ENCODE measurements at places on chromosomes 5 and 9. TPM values are rescaled to one million over a fixed set of nuclear protein-coding genes. Genes with fewer than 3 reads are reported as not detected.

The ADCY2 gene
- polyA plus RNA-seq = 0.10 TPM

The BNIP1 gene
- polyA plus RNA-seq = 14.3 TPM

The CEL gene
- 0.66 TPM for polyA plus RNA-seq

The LECT2 gene
- not detected for polyA plus RNA-seq

GRCh38 chr5:180160789-180161188 is 48.2 kb downstream of the RASGEF1C start:
- H3K4me3 ChIP-seq = no peak overlapping the region
- H3K27me3 ChIP-seq = no peaks in the 10 kb centered on the region
- no peaks in the 10 kb centered on the region for H3K36me3 ChIP-seq
- peak; percentile 15 for DNase-seq

The PPP2R2B gene
- polyA plus RNA-seq = 0.15 TPM

- no peaks in the 10 kb centered on the region for H3K36me3 ChIP-seq
- no peak overlapping the region for H3K27ac ChIP-seq
- H3K4me3 ChIP-seq = no peak overlapping the region
- DNase-seq = no peak
- H3K4me1 ChIP-seq = no peaks in the 10 kb centered on the region
Observed at GRCh38 chr5:5218396-5218795, 78.3 kb downstream of the ADAMTS16 start.

GRCh38 chr5:155915601-155916000 is 411.4 kb upstream of the SGCD start:
- no peaks in the 10 kb centered on the region for H3K36me3 ChIP-seq
- no peak overlapping the region for H3K27ac ChIP-seq
- no peak for DNase-seq
- H3K4me1 ChIP-seq = peaks cover 5% of the 10 kb centered on the region
- no peaks in the 10 kb centered on the region for H3K27me3 ChIP-seq
- no peak overlapping the region for H3K4me3 ChIP-seq

DNA sequence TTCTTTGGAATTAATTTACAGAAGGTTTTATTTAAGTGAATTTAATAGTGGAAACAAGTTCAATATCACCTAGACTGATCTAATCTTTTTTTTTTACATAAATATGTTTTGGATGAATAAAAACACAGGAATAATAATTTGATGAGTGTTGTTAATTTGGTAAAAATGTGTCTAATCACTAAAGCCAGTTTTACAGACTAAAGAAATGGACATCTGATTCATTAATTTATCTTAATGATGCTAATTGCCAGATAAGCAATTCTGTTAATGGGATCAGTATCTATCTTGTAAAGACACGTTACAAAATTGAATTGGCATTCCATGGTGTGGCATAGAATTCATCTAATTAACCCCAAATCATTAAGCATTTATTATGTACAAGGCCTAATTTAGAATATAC is 743.3 kb upstream of the CDH6 start:
- H3K4me3 ChIP-seq = no peak overlapping the region
- no peak overlapping the region for H3K27ac ChIP-seq
- DNase-seq = no peak

The CFAP90 gene
- polyA plus RNA-seq = 17.1 TPM

The OR1L6 gene
- polyA plus RNA-seq = not detected

DNA sequence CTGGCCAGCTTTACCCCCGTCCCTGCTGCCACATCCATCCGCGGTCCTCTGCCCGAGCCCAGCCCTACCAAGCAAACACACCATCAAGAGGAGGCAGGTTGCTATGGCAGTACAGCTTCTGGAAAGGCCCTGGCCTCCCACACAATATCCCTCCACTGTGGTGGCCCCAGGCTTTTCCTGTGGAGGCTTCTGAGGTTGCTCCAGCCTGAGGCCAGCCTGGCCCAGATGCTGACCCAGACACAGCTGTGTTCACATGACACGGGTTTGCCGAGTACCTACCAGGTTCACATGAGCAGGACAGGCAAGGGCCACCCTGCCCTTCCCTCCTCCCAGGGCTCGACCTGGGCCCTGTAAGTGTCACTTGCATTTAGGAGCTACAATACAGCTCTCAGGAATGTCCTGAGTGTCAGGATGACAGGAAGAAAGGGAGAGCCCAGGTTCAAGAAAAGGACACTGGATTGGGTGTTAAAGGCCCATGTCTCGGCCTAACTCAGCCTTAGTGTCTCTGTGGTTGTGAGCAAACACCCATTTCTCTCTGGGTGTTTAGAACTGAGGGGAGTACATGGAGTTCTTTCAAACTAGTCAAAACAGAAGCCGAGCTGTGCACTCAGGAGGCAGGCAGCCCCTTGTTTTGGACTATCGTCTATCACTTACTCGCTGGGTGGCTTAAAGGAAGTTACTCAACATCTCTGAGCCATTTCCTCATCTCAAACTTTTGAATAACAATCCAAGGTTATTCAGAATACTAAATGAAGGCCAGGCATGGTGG is 40.2 kb downstream of the NAIF1 start:
- H3K27me3 ChIP-seq = no peaks in the 10 kb centered on the region
- no peak overlapping the region for H3K27ac ChIP-seq
- DNase-seq = no peak
- no peaks in the 10 kb centered on the region for H3K4me1 ChIP-seq
- no peak overlapping the region for H3K4me3 ChIP-seq

DNA sequence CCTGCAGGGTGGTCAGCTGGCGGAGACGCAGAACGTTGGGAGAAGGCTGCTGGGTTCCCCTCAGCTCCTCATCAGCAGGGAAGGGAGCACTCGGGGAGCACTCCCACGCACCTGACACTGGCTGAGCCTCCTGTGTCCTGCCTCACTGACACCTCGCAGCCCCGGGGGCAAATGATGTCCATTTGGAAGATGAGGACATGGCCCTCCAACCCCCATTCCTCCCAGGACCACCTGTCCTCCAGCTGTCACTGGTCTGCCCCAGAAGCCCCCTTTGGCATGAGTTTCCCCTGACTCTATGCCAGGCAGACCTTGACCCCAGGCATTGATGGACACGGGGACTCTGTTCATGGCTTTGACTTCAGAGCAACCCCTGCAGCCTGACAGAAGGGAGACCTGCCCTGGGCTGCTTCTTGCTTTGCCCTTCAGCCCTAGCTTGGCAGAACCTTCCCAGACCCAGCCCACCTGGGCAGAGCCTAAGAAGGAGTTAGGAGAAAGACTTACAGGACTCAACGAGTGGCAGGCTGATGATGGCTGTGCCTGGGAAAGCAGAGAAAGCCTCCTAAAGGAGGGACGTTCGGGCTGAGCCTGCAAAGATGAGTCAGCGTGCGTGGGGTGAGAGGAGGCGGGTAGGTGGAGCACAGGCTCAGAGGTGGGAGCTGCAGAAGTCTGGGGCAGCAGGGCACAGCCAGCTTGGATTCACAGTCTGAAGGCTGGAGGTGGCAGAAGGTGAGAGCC is 90.6 kb downstream of the LMX1B start:
- H3K27ac ChIP-seq = no peak overlapping the region
- H3K4me3 ChIP-seq = no peak overlapping the region
- peaks cover 43% of the 10 kb centered on the region for H3K27me3 ChIP-seq
- H3K36me3 ChIP-seq = no peaks in the 10 kb centered on the region
- no peaks in the 10 kb centered on the region for H3K4me1 ChIP-seq

- DNase-seq = no peak
- H3K36me3 ChIP-seq = no peaks in the 10 kb centered on the region
- H3K27me3 ChIP-seq = peaks cover 44% of the 10 kb centered on the region
- H3K4me3 ChIP-seq = no peak overlapping the region
Observed at GRCh38 chr5:181114844-181115778, 15.9 kb downstream of the OR2V1 start.

The PIP5K1B gene
- 6.6 TPM for polyA plus RNA-seq

The ENTREP1 gene
- polyA plus RNA-seq = 15.7 TPM

- no peak for DNase-seq
- H3K36me3 ChIP-seq = no peaks in the 10 kb centered on the region
- H3K4me1 ChIP-seq = no peaks in the 10 kb centered on the region
- no peak overlapping the region for H3K27ac ChIP-seq
- H3K27me3 ChIP-seq = no peaks in the 10 kb centered on the region
Observed at GRCh38 chr9:122389799-122390481, 19.1 kb downstream of the PTGS1 start.

GRCh38 chr5:9431496-9432258 is 114.2 kb downstream of the SEMA5A start:
- peak; percentile 87 for DNase-seq
- peak overlapping the region; percentile 64 for H3K27ac ChIP-seq

GRCh38 chr5:9437741-9438240 is 108.1 kb downstream of the SEMA5A start:
- no peaks in the 10 kb centered on the region for H3K27me3 ChIP-seq
- no peak for DNase-seq
- no peak overlapping the region for H3K4me3 ChIP-seq
- H3K4me1 ChIP-seq = no peaks in the 10 kb centered on the region
- no peaks in the 10 kb centered on the region for H3K36me3 ChIP-seq

The MEGF9 gene
- polyA plus RNA-seq = 39.2 TPM

GRCh38 chr9:136617746-136618579 is 44.8 kb upstream of the EGFL7 start:
- H3K27ac ChIP-seq = no peak overlapping the region
- peaks cover 2% of the 10 kb centered on the region for H3K4me1 ChIP-seq
- H3K27me3 ChIP-seq = no peaks in the 10 kb centered on the region
- no peak for DNase-seq
- no peaks in the 10 kb centered on the region for H3K36me3 ChIP-seq

DNA sequence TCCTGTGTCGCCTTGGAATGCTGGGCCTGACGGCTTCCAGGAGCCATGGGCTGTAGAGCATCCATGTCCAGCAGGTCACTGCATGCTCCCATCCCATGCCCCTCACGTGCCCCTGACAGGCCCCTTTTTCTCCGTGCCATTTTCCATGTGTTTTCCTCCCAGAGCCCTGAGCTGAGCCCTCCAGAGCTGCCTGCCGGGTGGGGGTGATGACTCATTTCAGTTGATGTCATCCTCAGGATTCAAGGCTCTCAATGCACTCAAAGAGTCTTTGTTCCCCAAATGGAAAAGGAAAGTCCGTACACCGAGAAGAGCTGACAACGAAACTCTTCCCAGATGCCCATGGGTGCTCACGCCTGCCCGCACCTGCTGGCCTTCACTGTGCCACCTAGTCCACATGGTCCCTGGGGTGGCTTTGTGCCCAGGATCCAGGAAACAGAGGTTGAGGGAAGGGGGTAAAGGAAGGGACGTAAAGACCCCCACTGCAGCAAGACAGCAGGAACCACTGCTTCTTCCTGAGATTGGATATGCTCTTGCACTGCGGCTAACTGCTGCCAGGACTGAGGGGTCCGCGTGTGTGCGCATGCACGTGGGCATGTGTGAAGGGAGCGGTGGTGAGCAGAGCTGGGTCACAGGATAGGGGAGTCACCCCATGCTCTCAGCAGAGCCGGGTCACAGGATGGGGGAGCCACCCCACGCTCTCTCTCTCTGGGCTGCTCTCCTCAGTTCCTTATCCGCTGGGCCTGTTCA is 27.6 kb downstream of the COL15A1 start:
- no peak for DNase-seq
- H3K36me3 ChIP-seq = no peaks in the 10 kb centered on the region
- H3K4me1 ChIP-seq = peaks cover 3% of the 10 kb centered on the region
- H3K27me3 ChIP-seq = peaks cover 3% of the 10 kb centered on the region
- H3K27ac ChIP-seq = no peak overlapping the region
- no peak overlapping the region for H3K4me3 ChIP-seq
